HepG2 (cell line): ENCODE measurements at places on chromosomes 12 and 14. TPM values are rescaled to one million over a fixed set of nuclear protein-coding genes. Genes with fewer than 3 reads are reported as not detected.

GRCh38 chr12:32466986-32467711 is 67.8 kb downstream of the FGD4 start:
- DNase-seq: no peak
- no peak overlapping the region for H3K27ac ChIP-seq
- peaks cover 29% of the 10 kb centered on the region for H3K4me1 ChIP-seq
- H3K36me3 ChIP-seq: no peaks in the 10 kb centered on the region
- H3K4me3 ChIP-seq: no peak overlapping the region
- no peaks in the 10 kb centered on the region for H3K27me3 ChIP-seq

GRCh38 chr12:110312581-110313360 is 31.7 kb downstream of the ATP2A2 start:
- no peak for DNase-seq
- H3K36me3 ChIP-seq: peaks cover 2% of the 10 kb centered on the region; the same call in 1 of the 2 replicates
- no peaks in the 10 kb centered on the region for H3K27me3 ChIP-seq
- peaks cover 67% of the 10 kb centered on the region for H3K4me1 ChIP-seq
- peak overlapping the region; percentile 35 for H3K27ac ChIP-seq

GRCh38 chr12:12495536-12495935 is 67.1 kb downstream of the DUSP16 start:
- H3K4me1 ChIP-seq: peaks cover 23% of the 10 kb centered on the region
- H3K27ac ChIP-seq: no peak overlapping the region
- no peak overlapping the region for H3K4me3 ChIP-seq
- peaks cover 20% of the 10 kb centered on the region for H3K36me3 ChIP-seq
- no peak for DNase-seq

DNA sequence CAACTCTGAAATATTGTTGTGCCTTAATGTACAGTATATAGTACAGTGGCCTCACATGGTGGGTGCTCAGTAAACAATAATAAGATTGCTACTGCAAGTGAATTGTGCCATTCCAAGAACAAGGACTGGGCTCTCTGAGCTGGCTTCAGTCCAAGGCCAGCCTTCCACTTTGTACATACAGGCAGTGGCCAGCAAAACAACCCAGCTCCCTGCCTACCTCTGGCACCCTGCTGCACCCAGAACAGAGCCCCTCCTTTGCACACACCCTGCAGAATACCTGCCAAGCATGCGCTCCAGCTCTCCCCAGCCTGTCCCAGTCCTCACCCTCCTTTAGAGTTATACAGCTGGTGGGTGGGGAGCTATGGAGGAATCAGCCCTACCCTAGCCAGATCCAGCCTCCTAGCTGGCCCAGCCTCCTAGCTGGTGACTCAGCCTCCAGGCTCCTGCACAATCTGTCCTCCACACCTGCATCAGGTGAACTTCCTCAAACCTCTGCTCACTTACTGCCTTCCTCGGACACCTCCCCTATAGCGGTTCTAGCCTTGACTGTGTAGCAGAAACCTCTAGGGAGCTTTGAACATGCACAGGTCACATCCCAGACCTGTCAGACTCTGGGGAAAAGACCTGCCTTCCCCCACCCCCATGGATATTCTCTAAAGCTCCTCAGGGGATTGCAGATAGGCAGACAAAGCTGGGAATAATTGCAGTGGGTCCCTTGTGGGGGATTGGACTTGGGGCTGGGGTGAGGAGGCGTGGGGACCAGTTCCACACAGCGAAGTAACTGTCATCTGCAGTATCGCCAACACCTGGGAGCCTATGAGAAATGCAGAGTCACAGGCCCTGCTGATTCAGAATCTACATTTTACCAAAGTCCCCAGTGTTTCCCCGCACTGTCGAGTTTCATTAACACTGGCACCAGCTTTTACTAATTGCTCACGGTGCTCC is 17.9 kb downstream of the ZDHHC22 start:
- peaks cover 32% of the 10 kb centered on the region for H3K4me1 ChIP-seq
- H3K36me3 ChIP-seq: no peaks in the 10 kb centered on the region
- no peak overlapping the region for H3K4me3 ChIP-seq
- no peak overlapping the region for H3K27ac ChIP-seq
- DNase-seq: no peak

- H3K36me3 ChIP-seq: no peaks in the 10 kb centered on the region
- 0 out of 2 replicates have a peak, but pooled peaks cover 2% of the 10 kb centered on the region for H3K27me3 ChIP-seq
- H3K4me3 ChIP-seq: no peak overlapping the region
- H3K4me1 ChIP-seq: 0 out of 2 replicates have a peak, but pooled peaks cover 8% of the 10 kb centered on the region
These were observed 180.8 kb downstream of the ADCK1 start for GRCh38 chr14:77980475-77981321.

The PLEKHD1 gene
- not detected in 2 replicates for total RNA-seq

DNA sequence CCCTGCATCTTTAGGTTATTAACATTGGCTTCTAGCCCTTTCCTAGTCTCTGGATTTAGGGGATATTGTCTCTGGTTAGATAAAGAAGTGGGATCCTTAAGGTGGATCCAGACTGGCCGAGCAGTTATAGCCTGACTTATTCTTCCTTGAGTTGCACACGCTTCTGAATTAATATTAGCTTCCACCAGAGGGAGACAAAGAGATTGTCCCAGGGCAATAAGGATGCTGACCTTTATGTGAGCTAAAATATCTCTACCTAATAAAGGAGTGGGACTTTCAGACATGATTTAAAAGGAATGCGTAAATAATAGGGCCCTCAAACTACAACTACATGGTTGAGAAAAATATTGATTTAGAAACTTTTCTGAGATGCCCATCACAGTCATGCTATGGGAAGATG is 139.7 kb downstream of the SLCO1B3 start:
- no peak overlapping the region for H3K27ac ChIP-seq
- H3K27me3 ChIP-seq: no peaks in the 10 kb centered on the region
- H3K36me3 ChIP-seq: no peaks in the 10 kb centered on the region
- no peak overlapping the region for H3K4me3 ChIP-seq

The TM9SF1 gene
- 56.4 and 110 TPM in 2 replicates for total RNA-seq

- no peak overlapping the region for H3K27ac ChIP-seq
- no peak for DNase-seq
- H3K4me3 ChIP-seq: no peak overlapping the region
- H3K36me3 ChIP-seq: no peaks in the 10 kb centered on the region
- H3K27me3 ChIP-seq: peaks cover 22% of the 10 kb centered on the region; the same call in 2 of the 3 replicates
These were observed 681 bp downstream of the TSHR start for GRCh38 chr14:80956102-80956501.

GRCh38 chr14:20760950-20761349 is 7.3 kb upstream of the EDDM3B start:
- DNase-seq: no peak
- no peaks in the 10 kb centered on the region for H3K36me3 ChIP-seq
- H3K4me1 ChIP-seq: no peaks in the 10 kb centered on the region
- no peaks in the 10 kb centered on the region for H3K27me3 ChIP-seq
- no peak overlapping the region for H3K4me3 ChIP-seq
- H3K27ac ChIP-seq: no peak overlapping the region

GRCh38 chr14:100523131-100523842 is 63.9 kb downstream of the BEGAIN start:
- H3K27ac ChIP-seq: no peak overlapping the region
- no peaks in the 10 kb centered on the region for H3K4me1 ChIP-seq
- H3K36me3 ChIP-seq: peaks cover 2% of the 10 kb centered on the region; the same call in 1 of the 3 replicates
- DNase-seq: no peak
- no peak overlapping the region for H3K4me3 ChIP-seq
- no peaks in the 10 kb centered on the region for H3K27me3 ChIP-seq

The RNU6-8 gene
- under 0.01 TPM in 1 of 2 replicates, not detected in the other for total RNA-seq

GRCh38 chr12:131990066-131990979 is 40.6 kb downstream of the EP400 start:
- peaks cover 48% of the 10 kb centered on the region for H3K36me3 ChIP-seq
- DNase-seq: no peak
- H3K4me1 ChIP-seq: no peaks in the 10 kb centered on the region
- H3K27ac ChIP-seq: no peak overlapping the region

- H3K4me3 ChIP-seq: peak within 1 kb of the TSS; percentile 99
- peaks cover 7% of the 10 kb centered on the region; the same call in 1 of the 2 replicates for H3K36me3 ChIP-seq
- peak; percentile 77 for DNase-seq
- peaks cover 22% of the 10 kb centered on the region for H3K4me1 ChIP-seq
- peak within 1 kb of the TSS; percentile 63 for H3K27ac ChIP-seq
These were observed at the start of gene PIP4K2C for GRCh38 chr12:57590864-57591781. TSS of gene PIP4K2C (plus strand) at chr12:57591192. CDS start at chr12:57591290, 98 bp downstream.

The PLXNC1 gene
- total RNA-seq: 7.3 and 11.2 TPM in 2 replicates

GRCh38 chr14:90204516-90204915 is 51.8 kb upstream of the PSMC1 start:
- H3K4me1 ChIP-seq: no peaks in the 10 kb centered on the region
- DNase-seq: no peak
- H3K27me3 ChIP-seq: no peaks in the 10 kb centered on the region
- H3K4me3 ChIP-seq: no peak overlapping the region

The PAX9 gene
- total RNA-seq: not detected in 2 replicates

GRCh38 chr12:11759899-11760298 is 110.4 kb downstream of the ETV6 start:
- H3K4me3 ChIP-seq: no peak overlapping the region
- no peaks in the 10 kb centered on the region for H3K36me3 ChIP-seq
- no peak for DNase-seq
- H3K4me1 ChIP-seq: peaks cover 13% of the 10 kb centered on the region
- no peak overlapping the region for H3K27ac ChIP-seq

The IQSEC3 gene
- not detected in 2 replicates for total RNA-seq
